Bronchial epithelial cell (primary cell): ENCODE measurements at places on chromosomes 12 and 14. TPM values are rescaled to one million over a fixed set of nuclear protein-coding genes. Genes with fewer than 3 reads are reported as not detected.
A peak's percentile ranks its signal among the peaks of the same experiment; 100 is the strongest.

The PTPN21 gene
- 6.1 and 7.6 TPM in 2 replicates for total RNA-seq

The STAC3 gene
- total RNA-seq = 0.26 and 0.51 TPM in 2 replicates

The WIF1 gene
- not detected in 2 replicates for total RNA-seq

The DIO3 gene
- total RNA-seq = not detected in 2 replicates

The C12orf60 gene
- total RNA-seq = 1.4 and 2.1 TPM in 2 replicates

The HCAR2 gene
- total RNA-seq = 1.6 and 3.3 TPM in 2 replicates

The KRT72 gene
- total RNA-seq = not detected in 2 replicates

The ASPG gene
- 0.53 and 6.9 TPM in 2 replicates for total RNA-seq

GRCh38 chr12:71201136-71201679, 43.4 kb upstream of the TSPAN8 start:
- no peak for DNase-seq

- no peak for DNase-seq
Measured at GRCh38 chr14:99853206-99853605, 60.0 kb downstream of the EML1 start.

DNA sequence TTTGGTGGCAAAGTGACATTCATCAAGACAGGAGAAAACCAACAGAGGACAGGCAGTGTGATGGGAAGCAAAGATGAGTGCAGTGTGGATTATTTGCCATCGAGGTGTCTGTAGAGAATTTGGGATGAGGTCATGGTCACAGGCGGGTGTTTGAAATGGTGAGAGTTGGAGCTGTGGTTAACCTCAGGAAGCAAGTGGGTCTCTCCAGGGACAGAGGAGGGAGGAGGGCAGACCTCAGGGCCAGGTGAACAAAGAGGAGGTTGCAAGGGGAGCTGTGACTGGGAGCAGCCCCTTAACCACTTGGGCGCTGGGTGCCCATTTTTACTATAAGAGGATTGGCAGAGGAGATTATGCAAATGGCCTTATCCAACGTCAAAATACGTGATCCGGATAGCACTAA, 7.0 kb downstream of the FZD10 start:
- DNase-seq = no peak

DNA sequence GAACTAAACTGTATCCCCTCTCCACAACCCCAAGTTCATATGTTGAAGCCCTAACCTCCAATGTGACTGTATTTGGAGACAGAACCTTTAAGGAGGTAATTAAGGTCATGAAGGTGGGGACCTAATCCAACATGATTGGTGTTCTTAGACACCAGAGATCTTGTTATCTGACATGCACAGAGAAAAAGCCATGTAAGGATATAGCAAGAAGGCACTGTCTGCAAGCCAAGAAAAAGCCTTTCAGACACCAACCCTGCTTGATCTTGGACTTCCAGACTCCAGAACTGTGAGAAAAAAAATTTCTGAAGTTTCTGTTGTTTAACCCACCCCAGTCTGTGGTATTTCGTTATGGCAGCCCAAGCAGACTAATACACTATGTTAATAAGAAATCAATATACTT, 62.2 kb upstream of the CFL2 start:
- DNase-seq = no peak

DNA sequence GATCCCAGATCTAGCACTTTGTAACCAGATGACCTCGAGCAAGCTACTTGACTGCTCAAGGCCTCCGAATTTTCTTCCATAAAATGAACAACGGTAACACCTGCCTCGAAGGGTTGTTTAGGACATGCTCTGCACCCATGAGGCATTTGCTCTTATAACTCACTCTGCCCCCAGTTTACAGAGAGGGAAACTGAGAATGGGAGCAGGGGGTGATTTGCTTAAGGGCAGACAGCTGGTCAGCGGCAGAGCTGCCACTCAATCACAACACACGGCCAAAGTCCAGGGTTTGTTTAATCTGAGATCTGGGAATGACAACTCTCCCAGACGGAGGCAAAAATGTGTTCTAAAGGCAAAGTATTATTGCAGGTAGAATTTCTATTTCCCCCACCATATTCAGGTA, 156.3 kb downstream of the RIMBP2 start:
- no peak for DNase-seq

- no peak for DNase-seq
Measured at GRCh38 chr14:23633160-23633701, 2.9 kb upstream of the DHRS2 start.

- no peak for DNase-seq
Measured at GRCh38 chr14:32403688-32404087, 74.6 kb downstream of the AKAP6 start.

DNA sequence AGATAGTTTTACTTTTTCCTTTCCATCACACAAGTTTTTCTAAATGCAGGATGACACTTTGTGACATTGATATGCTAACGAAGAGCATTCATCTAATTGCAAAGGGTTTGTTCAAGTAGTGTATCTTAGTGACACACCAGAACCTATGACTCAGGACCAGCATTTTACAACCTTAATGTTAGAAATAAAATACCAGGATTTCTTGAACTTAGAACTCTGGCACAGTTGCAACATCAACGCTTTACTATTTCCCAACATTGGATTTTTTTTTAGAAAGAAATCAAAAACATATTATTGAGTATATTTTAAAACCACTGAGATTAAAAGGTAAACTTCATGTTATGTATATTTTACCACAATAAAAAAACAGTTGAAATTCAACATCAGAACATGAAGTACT, 17.9 kb upstream of the PLEKHG6 start:
- peak; percentile 68 for DNase-seq

DNA sequence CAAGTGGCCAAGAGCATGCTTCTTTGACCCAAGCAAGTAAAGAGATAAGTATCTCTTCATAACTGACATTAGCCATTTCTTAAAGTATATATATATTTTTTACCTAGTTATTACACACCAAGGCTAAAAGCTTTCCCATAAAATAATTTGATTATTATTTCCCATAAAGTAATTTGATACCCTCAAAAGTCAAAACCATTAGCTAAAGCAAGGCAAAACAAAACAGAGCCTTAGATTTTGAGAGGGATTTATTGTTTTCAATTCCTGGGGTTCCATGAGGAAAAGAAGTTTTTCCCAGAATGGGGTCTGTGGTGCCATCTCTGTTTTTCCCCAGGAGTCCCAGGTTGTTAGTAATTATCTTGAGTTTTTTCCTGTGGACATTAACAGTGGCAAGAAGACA, 125.5 kb upstream of the NUDT4 start:
- DNase-seq = no peak

DNA sequence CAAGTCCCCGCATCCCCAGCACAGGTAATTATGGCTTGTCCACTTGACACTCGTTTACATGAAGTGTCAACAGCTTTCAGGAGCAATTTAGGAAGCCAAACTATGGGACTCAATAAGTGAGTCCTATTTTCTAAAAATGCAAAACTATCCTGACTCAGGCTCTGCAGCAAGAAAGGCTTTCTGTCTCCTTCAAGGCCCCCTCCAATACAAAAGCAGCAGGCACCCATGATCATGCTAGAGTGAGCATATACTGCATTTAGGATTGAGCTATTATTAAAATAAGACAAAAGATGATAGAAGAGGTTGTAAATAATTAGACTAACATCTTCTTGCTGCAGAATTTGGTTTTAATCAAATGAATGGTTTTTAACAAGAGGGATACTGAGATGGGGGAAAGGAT, 3.2 kb downstream of the SIX6 start:
- no peak for DNase-seq

GRCh38 chr12:115322275-115322674, 638.3 kb upstream of the TBX3 start:
- DNase-seq = peak; percentile 94

- no peak for DNase-seq
Measured at GRCh38 chr14:102736956-102737355, 40.3 kb upstream of the TRAF3 start.

- no peak for DNase-seq
Measured at GRCh38 chr12:111093428-111094142, 173.2 kb upstream of the MYL2 start.

GRCh38 chr14:23020143-23021128, 10.5 kb upstream of the C14orf93 start:
- DNase-seq = no peak

DNA sequence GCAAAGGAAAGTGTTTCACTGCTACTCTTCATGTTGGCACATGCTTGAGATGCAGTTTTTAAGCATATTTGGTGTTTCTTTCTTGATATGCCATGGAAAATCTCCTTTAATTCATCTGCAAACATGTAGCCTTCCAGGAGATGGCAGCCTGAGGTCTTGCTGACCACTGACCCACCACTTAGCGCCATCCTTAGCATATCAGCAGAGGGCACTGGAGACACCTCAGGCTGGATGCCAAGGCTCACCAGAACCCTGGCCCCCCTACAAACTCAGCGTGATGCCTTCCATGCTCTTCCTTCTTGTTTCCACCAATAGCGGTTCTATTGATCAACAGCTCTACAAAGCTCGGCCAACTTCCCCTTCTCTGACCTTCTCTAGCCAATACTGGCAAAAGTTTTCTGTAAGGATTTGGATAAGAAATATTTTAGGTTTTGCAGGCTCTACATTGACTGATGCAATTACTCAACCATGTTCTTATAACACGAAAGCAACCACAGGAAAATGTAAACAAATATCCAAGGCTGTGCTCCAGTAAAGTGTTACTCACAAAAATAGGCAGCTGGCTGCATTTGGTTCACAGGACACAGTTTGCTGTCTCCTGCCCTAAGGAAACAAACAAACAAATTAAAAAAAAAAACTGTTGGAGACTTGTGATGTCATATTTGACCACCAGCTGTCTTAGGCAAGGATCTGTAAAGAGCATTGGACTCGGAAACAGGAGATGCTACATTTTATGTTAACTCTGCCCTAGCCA, 209.7 kb downstream of the SLC15A4 start:
- no peak for DNase-seq

DNA sequence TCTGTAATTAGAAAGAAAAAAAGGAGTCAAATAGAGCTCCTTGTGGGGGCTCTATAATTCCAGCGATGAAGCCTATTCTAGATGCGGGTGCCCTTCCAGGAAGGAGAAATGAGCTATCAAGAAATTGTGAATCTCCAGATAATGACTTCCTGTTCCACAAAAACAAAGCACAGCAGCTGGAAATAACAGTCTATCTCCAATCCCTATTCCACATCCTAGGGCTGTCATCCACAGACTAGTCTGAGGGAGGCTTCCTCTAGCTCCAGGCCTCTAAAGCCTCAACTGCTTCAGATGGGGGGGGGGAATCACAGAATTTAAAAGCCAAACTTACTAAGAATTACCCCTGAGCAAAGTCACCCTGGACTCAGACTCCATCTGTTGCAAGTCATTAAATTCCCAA, 77.4 kb upstream of the GTF2A1 start:
- no peak for DNase-seq

GRCh38 chr12:6204533-6205143, 4.4 kb downstream of the CD9 start:
- no peak for DNase-seq

- no peak for DNase-seq
Measured at GRCh38 chr12:53756300-53757100, 4.7 kb upstream of the CISTR start.

- no peak for DNase-seq
Measured at GRCh38 chr12:128269181-128269591, 2.2 kb downstream of the TMEM132C start.

DNA sequence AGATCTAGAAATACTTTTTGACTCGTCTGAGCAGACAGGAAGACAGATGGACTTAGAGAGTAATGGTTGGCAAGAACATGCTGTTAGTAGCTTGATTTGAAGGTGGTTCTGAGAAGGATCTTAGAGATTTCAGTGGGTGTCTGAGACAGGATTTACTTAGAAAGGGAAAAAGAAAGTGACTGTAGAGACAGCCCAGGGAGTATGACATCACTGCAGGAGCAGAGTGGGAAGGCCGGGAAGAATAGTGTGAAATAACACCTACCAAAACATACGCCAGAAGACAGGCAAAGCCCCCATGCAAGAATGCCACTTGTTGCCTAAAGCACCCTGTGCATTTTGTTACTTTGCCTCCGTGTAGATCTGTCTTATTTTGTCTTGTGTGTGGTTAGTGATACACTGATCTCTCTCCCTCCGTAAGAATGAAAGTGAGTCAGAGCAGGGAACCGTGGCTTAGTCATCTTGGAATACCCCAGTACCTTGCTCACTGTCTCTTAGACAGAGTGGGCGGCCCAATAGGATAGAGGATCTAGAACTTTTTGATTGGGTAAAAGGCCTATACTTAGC, 161.3 kb upstream of the IFNG-AS1 start:
- peak; percentile 99 for DNase-seq

- no peak for DNase-seq
Measured at GRCh38 chr12:81573228-81573627, 185.9 kb downstream of the PPFIA2 start.

DNA sequence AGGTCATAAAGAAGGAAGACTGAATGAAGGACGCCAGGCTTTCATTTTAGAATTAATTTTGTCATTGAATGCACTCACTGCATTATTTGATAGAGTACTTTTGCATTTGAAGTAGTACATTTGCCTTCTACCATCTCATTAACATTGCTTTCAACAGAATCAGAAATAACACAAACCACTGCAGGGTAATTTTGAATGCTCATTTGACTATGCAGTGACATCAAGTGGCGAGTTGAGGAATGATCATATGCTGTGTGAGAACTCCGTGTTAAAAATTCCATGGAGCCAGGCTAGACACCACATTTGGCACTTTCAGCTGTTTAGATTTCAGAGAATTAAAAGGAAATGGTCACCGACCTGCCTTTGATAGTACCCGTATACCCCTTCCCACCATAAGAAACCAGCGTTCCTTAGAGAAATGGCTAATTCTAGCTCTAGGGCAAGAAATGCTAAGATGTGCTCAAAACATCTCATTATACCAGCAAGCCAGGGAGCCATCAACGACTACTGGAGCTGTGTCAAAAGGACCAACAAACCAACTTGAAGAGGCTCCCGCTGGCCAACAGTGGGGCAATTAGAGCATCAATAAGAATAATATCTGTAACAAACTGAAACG, 16.5 kb downstream of the HEBP1 start:
- DNase-seq = peak; percentile 55

DNA sequence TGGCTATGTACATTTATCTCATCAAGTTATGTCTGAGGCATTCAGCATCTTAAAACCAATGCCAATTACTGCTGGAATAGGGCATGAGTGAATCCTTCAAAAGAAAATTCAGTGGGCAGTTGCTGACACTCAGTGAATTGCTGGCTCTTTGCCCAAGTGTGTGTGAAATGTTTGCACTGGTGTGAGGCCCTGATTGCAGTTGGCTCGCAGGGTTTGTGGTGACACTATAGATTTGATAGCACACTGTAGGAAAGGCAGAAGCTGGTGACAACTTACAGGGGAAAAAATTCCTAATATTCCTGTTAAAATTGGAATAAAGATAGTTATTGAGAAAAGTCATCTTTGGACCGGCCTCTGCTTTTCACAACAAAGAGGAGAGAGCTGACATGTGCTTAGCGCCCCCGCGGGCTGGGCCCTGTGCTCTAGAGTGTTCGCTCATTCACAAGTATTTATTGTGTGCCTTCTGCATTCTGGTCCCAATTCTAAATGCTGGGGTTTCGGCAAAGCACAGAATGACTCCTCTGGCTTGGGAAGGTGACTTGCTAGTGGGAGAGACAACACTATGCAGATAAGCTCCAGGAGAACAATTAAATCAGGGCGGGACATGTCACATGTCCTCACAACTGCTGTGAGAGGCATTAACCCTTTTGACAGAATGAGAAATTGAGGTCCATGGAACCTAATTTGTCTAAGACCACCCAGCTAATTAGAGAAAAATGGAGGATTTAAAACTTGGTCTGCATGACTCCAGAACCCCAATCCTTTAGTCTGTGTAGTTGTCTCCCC, 418.7 kb downstream of the NPAS3 start:
- no peak for DNase-seq
